ENCODE measurements at places on chromosomes 12 and 14. TPM values are rescaled to one million over a fixed set of nuclear protein-coding genes. Genes with fewer than 3 reads are reported as not detected.

The USP44 gene
- total RNA-seq, result 0.87 TPM

The ADAMTS20 gene
- not detected for total RNA-seq

The ZNF839 gene
- 5.0 TPM for total RNA-seq

The AJUBA gene
- 36.0 TPM for total RNA-seq

The NYNRIN gene
- total RNA-seq, result 1.4 TPM

The TAS2R46 gene
- total RNA-seq, result 0.79 TPM

The RAD9B gene
- total RNA-seq, result 0.40 TPM

The TAS2R9 gene
- not detected for total RNA-seq

The KLRB1 gene
- total RNA-seq, result not detected

The MFAP5 gene
- total RNA-seq, result not detected

The IRF2BPL gene
- total RNA-seq, result 5.4 TPM

The GPRC5A gene
- total RNA-seq, result 0.99 TPM

The SERPINA5 gene
- total RNA-seq, result under 0.01 TPM

The GYS2 gene
- not detected for total RNA-seq

The L2HGDH gene
- total RNA-seq, result 2.4 TPM

The NOPCHAP1 gene
- 8.1 TPM for total RNA-seq

The RASAL1 gene
- not detected for total RNA-seq

The CLEC1A gene
- total RNA-seq, result 12.5 TPM

Measured in lung microvascular endothelial cell (primary cell).